ENCODE measurements at places on chromosomes 6 and 20.

DNA sequence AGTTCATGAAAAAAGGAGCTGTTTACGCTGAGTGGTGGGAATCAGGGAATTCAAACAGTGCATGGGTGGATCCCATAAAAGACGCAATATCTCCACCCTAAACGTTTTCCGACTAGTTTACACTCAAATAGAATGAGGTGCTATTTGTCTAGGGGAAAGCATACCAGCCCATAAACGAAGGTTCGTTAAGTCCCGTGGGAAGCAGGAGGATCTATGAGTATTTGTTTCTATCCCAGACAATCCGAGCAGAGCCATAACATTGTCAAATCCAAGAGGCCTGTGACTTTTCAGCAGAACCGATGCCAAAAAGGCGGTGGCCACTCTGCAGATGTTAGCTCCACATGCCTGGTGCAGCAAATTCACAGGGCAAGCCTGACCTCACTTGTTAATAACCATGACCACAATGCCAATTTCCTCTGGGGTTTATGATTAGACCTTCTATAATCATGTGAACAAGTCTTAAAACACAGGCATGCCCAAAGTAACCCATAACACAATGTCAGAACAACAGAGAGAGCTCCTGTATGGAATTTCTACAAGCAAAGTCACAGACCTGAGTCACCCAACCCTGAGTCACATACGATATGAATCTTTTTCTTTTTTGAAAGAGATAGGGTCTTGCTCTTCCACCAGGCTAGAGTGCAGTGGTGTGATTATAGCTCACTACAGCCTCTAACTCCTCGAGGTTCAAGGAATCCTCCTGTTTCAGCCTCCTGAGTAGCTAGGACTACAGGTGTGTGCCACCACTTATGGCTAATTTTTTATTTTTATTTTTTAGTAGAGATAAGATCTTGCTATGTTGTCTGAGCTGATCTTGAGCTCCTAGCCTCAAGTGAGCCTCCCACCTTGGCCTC, 123.3 kb downstream of the KIF13A start:
- DNase-seq: no peak

DNA sequence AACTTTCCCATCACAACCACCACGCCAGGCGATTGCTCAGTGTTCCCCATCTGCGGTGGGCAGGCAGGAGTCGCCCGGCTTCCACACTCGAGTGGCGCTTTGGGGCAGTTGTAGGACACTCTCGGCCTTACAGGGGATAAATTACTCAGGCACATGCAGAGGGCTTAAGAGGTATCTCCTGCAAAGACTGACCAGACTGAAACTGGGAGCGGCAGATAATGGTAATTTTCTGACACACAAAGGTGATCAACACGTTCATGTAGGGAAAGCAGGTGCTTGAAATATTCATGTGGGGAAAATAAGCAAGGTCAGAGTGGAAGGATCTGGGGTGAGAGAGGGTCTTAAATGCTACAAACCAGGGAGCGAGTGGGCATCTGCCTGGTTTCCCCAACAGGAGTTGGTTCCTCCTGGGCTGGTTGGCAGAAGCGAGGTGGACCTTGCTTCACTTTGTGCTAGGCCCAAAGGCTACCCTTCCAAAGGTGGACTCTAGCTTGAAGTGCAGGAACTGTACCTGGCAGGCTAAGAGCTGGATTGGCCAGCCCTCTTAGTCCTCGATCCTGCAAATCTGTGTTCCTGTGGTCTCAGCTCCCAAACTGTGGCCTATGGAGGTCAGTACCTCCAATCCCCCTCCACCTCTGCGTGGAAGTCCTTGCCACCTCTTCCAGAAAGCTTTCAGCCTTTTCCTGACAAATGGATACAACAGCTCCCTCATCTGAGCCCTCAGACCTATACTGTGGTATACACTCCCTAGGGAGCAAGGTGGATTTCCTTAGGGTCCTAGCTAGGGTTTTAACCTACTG, 16.7 kb downstream of the PLAGL2 start:
- DNase-seq: no peak
- H3K4me3 ChIP-seq: peak overlapping the region; percentile 59
- H3K36me3 ChIP-seq: no peaks in the 10 kb centered on the region
- H3K4me1 ChIP-seq: peaks cover under 1% of the 10 kb centered on the region

DNA sequence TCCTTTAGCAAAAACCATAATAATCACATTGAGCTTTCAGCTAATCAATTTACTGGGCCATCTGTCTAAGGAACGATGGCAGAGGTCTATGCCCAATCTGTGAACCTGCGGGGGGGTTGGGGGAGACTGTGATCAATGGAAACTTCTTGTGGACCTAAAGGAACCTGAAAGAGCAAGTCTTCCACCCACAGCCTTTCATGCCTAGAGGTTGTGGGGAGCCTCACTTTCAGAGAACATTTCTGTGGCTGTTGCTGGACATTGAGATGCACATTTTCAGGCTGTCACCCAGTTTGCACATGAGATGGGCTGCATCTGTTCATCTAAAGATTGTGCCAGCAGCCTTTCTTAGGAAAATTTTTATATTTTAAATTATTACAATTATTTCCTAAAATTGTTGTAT, 310.0 kb upstream of the SPTLC3 start:
- no peaks in the 10 kb centered on the region for H3K36me3 ChIP-seq
- H3K27me3 ChIP-seq: no peaks in the 10 kb centered on the region
- H3K4me1 ChIP-seq: no peaks in the 10 kb centered on the region
- H3K4me3 ChIP-seq: no peak overlapping the region

GRCh38 chr20:48282591-48283228, 497.4 kb upstream of the SULF2 start:
- peaks cover 18% of the 10 kb centered on the region for H3K4me1 ChIP-seq
- DNase-seq: no peak
- no peaks in the 10 kb centered on the region for H3K36me3 ChIP-seq
- no peaks in the 10 kb centered on the region for H3K27me3 ChIP-seq
- no peak overlapping the region for H3K27ac ChIP-seq

- peaks cover 10% of the 10 kb centered on the region for H3K4me1 ChIP-seq
- no peak overlapping the region for H3K27ac ChIP-seq
- no peaks in the 10 kb centered on the region for H3K27me3 ChIP-seq
- H3K4me3 ChIP-seq: no peak overlapping the region
Observed at GRCh38 chr6:110980227-110980626, 1.6 kb upstream of the RPF2 start.

GRCh38 chr6:105994118-105994590, 92.0 kb upstream of the PRDM1 start:
- H3K4me3 ChIP-seq: peak overlapping the region; percentile 49
- peak overlapping the region; percentile 11 for H3K27ac ChIP-seq
- DNase-seq: no peak
- no peaks in the 10 kb centered on the region for H3K36me3 ChIP-seq
- no peaks in the 10 kb centered on the region for H3K27me3 ChIP-seq

- H3K36me3 ChIP-seq: no peaks in the 10 kb centered on the region
- no peak for DNase-seq
- no peaks in the 10 kb centered on the region for H3K4me1 ChIP-seq
- H3K4me3 ChIP-seq: no peak overlapping the region
Observed at GRCh38 chr6:25058941-25059340, 123.2 kb upstream of the RIPOR2 start.

DNA sequence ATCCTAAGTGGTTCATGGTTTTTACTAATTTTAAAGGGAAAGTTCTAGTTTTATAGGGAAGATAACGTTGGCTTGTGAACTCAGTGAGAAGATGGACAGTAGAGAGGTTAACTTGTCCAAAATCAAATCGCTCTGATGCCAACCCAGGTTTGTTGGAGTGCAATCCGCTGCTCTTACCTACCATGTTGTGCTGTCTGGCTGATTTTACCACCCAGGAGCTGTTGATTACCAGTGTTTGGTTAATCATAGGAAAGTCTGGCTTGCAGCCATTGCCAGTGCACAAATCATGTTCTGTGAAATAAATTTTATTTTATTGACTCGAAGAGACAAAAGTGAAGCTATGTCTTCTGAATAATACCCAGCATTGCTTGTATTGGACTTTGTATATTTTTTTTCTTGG, 92.4 kb downstream of the PLCB4 start:
- no peak overlapping the region for H3K27ac ChIP-seq
- DNase-seq: no peak
- H3K27me3 ChIP-seq: no peaks in the 10 kb centered on the region
- no peaks in the 10 kb centered on the region for H3K4me1 ChIP-seq

DNA sequence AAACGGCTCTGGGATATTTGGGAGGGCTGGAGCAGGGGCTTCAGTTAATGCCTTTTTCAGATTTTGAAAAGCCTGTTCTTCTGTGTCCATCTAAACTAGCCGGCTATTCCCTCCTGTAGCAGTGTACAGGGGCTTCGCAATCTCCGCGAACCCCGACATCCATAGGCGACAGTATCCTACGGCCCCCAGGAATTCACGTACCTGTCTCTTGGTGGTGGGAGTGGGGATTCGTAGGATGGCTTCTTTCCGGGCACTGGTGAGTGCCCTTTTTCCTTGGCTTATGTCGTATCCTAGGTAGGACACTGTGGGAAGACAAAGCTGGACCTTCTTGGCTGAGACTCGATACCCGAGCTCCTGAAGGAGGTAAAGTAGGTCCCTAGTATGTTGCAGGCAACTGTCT, 153.1 kb downstream of the TRIM27 start:
- DNase-seq: no peak
- no peak overlapping the region for H3K27ac ChIP-seq
- H3K4me1 ChIP-seq: no peaks in the 10 kb centered on the region

DNA sequence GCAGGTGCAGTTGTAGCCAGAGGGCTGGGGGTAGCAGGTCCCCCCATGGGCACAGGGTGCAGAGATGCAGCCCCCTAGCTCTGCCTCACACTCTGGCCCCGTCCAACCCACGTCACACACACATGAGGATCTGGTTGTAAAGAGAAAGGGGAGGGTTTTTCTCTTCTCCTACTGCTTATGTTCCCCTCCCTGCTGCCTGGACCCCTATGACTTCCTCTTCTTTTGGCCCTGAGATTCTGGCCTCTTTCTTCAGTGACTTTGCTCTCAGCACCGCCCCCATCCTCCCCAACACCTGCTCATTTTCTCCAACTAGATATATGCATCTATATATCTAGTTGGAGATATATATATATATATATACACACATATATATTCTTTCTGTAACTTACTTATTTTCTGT, 9.7 kb downstream of the NOTCH4 start:
- H3K4me3 ChIP-seq: no peak overlapping the region
- H3K4me1 ChIP-seq: no peaks in the 10 kb centered on the region
- no peak for DNase-seq
- H3K27ac ChIP-seq: no peak overlapping the region
- no peaks in the 10 kb centered on the region for H3K27me3 ChIP-seq
- H3K36me3 ChIP-seq: no peaks in the 10 kb centered on the region

DNA sequence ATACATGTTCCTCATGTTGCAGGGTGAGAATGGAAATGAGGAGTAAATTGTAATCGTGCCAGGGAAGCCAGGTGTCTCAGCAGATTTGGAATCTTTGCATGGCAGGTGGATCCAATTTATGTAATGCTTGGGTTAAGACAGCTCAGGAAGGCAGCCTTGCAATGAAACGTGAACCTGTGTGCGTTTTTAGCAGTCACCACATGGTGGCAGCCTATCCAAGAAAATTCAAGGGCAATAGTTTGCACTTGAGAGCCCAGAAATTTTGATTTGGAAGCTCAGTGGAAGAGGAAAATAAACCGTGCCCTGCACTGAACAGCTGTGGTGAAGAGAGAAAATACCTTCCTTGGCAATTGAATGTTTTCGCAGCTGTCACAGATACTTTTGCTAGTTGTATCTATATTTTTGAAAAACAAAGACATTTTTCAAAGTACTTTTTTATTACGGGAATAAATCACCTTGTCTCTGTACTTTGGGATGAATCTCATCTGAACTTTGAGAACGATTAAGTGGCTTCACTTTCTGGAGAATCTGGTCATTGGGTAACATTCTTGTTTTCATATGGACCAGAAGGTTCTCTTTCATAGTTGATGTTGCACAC, 26.5 kb downstream of the MTHFD1L start:
- no peak overlapping the region for H3K4me3 ChIP-seq
- H3K27me3 ChIP-seq: no peaks in the 10 kb centered on the region
- no peaks in the 10 kb centered on the region for H3K36me3 ChIP-seq
- no peak overlapping the region for H3K27ac ChIP-seq

DNA sequence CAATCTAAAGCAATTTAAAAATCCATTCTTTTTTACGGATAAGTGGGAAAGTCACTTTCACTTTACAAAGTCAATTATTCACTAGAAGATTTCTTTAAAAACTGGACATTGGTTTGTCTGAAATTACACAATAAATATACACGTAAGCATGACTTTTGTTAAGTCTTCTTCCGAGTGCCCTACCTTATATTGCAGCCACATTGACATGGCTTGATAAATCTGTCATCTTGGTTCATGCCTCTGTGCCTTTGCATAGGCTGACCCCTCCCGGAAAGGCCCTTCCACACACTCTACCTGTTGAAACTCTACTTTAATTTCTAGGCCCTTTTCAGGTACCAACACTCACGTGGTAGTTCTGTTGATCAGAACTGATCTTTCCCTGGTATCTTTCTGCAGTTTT, 104.1 kb downstream of the SH3BGRL2 start:
- no peaks in the 10 kb centered on the region for H3K27me3 ChIP-seq
- no peak overlapping the region for H3K4me3 ChIP-seq
- H3K36me3 ChIP-seq: no peaks in the 10 kb centered on the region
- no peak for DNase-seq
- H3K4me1 ChIP-seq: no peaks in the 10 kb centered on the region
- no peak overlapping the region for H3K27ac ChIP-seq

DNA sequence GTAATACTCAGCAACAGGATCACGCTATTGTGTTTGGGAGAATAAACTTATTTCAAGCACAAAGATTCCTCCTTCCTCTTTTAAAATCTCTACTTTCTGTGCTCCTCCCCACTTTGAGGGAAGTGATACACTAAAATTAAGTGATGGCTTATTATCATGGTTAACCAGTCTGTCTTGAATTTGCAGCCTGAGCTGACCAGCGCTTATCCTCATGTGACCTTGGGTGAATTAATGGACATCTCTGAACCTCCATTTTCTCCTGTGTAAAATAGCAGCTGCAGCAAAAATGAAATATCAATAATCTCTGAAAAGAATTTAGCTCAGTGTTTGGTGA, 222.6 kb downstream of the BCAS1 start:
- H3K4me3 ChIP-seq: no peak overlapping the region
- DNase-seq: no peak
- H3K36me3 ChIP-seq: no peaks in the 10 kb centered on the region
- no peak overlapping the region for H3K27ac ChIP-seq
- peaks cover 1% of the 10 kb centered on the region for H3K4me1 ChIP-seq
- no peaks in the 10 kb centered on the region for H3K27me3 ChIP-seq

- DNase-seq: no peak
- H3K27ac ChIP-seq: peak overlapping the region; percentile 9
- H3K36me3 ChIP-seq: no peaks in the 10 kb centered on the region
- no peak overlapping the region for H3K4me3 ChIP-seq
- H3K27me3 ChIP-seq: no peaks in the 10 kb centered on the region
- peaks cover 5% of the 10 kb centered on the region for H3K4me1 ChIP-seq
Observed at GRCh38 chr20:2114127-2114959, 12.7 kb downstream of the STK35 start.

DNA sequence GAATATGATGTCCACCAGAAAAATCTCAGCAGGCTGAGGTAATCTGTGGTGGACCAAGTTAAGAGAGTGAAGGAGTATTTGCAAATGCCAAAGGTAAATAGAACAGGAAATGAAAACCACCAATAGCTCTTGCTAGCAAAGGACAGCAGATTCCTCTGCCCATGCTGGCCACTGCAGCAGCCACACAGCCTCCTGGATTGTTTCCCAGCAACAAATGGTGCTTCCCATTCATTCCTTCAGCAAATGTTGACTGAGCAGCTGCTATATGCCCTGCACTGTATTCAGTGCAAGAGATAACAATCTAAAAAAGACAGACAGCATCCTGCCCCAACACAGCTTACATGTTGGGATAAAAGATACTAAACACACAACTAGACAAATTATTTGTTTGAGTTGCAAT, 11.0 kb downstream of the ROS1 start:
- H3K27me3 ChIP-seq: no peaks in the 10 kb centered on the region
- H3K4me3 ChIP-seq: no peak overlapping the region
- H3K36me3 ChIP-seq: no peaks in the 10 kb centered on the region
- DNase-seq: no peak

Measured in liver (tissue), 10 donors.